K562 (cell line): ENCODE measurements at places on chromosomes 6 and 20. TPM values are rescaled to one million over a fixed set of nuclear protein-coding genes. Genes with fewer than 3 reads are reported as not detected.

PMEPA1 gene
- total RNA-seq = 0.16 and 0.20 TPM in 2 replicates

DNA sequence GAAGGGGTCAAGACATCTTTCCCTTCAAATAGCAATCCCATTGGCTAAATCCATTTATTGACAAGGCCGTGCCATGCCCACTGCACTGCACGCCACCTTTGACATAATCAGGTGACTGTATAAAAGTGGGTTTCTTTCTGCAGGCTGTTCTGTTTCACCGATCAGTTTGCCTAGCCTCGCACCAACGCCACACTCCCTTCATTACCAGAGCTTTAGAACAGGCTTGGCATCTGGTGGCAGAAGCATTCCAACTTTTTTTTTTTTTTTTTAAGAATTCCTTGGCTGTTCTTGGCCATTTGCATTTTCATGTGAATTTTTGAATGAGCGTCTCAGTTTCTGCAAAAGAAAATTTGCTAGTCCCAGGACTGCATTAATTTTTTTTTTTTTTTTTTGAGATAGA lies 78.1 kb downstream of the PPP1R3G start:
- no peak overlapping the region for H3K27ac ChIP-seq
- no peaks in the 10 kb centered on the region for H3K27me3 ChIP-seq
- peaks cover 5% of the 10 kb centered on the region; the same call in 1 of the 3 replicates for H3K4me1 ChIP-seq

SLC22A7 gene
- not detected in 2 replicates for total RNA-seq

DNA sequence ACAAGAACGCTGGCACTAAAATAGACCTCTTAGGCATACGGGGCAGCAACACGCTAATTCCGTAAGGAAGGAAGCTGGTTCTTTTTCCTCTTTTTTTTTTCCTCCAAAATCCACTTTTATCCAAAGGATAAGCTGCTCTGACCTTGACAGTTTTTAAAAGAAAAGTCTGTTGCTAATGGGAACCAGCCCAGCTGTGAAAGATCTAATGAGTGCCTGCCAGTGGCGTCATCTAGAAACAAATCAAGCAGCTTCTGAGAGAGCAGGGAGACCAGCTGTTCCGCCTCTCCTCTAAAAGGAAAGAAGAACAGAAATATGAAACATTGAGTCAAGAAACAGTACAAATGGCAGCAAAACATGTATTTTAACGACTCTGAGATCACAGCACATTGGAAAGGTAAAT lies 78.6 kb downstream of the FAXC start:
- no peak for DNase-seq
- H3K36me3 ChIP-seq = no peaks in the 10 kb centered on the region
- no peak overlapping the region for H3K4me3 ChIP-seq
- no peak overlapping the region for H3K27ac ChIP-seq
- no peaks in the 10 kb centered on the region for H3K27me3 ChIP-seq

DNA sequence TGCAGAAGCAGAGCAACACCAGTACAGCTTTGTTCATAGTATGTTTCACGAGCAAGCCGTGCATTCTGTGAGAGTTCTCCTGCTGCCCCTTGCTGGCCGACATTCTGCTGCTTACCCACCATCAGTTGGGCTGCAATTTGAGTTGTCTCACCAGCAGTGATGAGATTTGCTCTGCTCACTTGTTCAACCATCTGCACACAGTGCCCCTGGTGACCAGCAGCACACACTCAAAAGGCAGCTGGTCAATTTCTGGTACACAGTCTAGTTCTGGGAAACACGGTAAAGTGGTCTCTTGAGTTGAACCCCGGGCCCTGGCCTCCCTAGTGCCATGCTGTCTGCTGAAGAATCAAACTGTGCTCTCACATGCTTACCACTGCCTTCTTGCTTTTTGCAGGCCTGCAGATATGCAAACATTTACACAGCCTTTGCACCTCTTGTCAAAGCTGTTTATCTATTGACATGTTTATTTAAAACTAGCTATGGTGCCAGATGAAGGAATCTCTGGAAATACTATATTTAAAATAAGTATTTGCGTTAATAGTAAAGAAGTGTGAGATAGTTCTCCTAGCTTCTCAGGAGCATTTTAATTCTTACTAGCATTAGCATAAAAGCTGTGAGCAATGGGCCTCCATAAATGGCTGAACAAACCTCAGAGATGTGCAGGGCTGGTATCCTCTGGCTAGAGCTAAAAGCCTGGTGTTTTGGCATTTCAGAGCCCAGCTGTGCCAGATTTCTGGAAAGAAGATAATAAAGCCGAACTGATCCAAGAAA lies 234.3 kb downstream of the ARHGAP18 start:
- H3K27me3 ChIP-seq = peaks cover 5% of the 10 kb centered on the region
- no peak for DNase-seq
- no peaks in the 10 kb centered on the region for H3K36me3 ChIP-seq
- H3K4me3 ChIP-seq = no peak overlapping the region

- H3K4me3 ChIP-seq = peak overlapping the region; percentile 79
- H3K27me3 ChIP-seq = no peaks in the 10 kb centered on the region
- peak overlapping the region; percentile 85 for H3K27ac ChIP-seq
- peaks cover 24% of the 10 kb centered on the region; the same call in 2 of the 3 replicates for H3K4me1 ChIP-seq
- DNase-seq = peak; percentile 78
These were observed 600 bp upstream of the SYNJ2 start for GRCh38 chr6:157981132-157981394.

ULBP2 gene
- total RNA-seq = 0.78 and 1.2 TPM in 2 replicates

DNA sequence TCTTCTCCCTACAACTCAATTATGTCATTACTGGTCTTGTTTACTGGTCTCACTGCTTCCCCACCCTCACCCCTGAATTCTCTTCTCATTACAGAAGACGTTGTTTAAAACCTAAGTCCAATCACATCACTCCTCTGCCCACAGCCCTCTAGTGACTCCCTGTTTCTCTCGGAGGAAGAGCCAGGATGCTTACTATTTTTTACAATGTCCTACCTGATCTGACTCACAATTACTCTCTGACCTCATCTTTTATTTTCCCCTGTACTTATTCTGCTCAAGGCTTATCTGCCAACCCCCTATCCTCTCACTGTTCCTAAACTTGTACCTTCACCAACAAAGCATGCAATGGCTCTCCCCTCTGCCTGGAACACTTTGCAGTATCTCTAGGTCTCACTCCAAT lies 400.4 kb upstream of the PTCHD4 start:
- no peak overlapping the region for H3K27ac ChIP-seq
- no peaks in the 10 kb centered on the region for H3K36me3 ChIP-seq
- H3K4me3 ChIP-seq = no peak overlapping the region
- DNase-seq = no peak

- DNase-seq = no peak
- no peaks in the 10 kb centered on the region for H3K27me3 ChIP-seq
- H3K36me3 ChIP-seq = peaks cover 12% of the 10 kb centered on the region; the same call in 1 of the 3 replicates
- no peak overlapping the region for H3K4me3 ChIP-seq
These were observed 6.8 kb downstream of the TMX4 start for GRCh38 chr20:8012724-8013123.

DNA sequence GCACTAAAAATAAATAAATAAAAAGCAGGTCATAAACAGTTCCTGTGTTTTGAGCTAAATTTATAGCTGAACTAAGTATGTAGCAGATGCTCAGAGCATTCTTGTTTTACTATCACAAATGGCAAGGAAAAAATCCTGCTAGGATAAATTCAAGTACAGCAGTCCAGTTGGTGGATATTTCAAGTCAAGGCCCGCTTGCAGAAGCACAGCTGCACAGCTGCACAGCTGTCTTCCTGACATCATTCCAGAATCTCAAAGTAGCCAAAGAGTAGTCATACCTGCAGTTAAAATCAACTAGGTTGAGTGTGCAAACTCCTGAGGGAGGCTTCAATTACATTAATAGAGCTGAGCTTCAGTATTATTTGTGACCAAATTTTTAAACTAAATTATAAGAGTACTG lies 297.7 kb upstream of the MANEA start:
- no peak for DNase-seq
- H3K27me3 ChIP-seq = no peaks in the 10 kb centered on the region
- H3K27ac ChIP-seq = no peak overlapping the region
- H3K36me3 ChIP-seq = no peaks in the 10 kb centered on the region
- H3K4me3 ChIP-seq = no peak overlapping the region

- H3K4me3 ChIP-seq = no peak within 1 kb of the TSS
- no peaks in the 10 kb centered on the region for H3K27me3 ChIP-seq
- no peak within 1 kb of the TSS for H3K27ac ChIP-seq
These were observed at the start of gene HLA-DRB1 for GRCh38 chr6:32589596-32590449. Gene HLA-DRB1 (minus strand): TSS chr6:32589848. CDS start chr6:32589742, 106 bp downstream.

DNA sequence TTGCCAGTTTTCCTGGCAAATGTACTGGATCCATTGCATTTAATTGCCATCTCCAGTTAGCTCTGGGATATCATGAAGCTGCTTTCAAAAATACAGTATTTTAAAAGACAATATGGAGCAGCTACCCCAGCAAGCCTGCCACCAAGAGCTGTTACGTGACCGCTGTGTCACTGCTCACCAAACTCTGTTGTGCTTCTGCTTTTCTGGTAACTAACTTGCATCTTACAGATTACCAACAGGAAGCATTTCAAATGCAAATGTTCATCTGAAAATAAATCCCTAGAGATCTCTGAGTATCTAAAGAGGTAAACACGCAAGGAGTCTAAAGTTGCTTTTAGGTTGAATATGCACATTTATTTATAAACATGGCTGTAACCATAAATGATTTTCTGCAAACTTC lies 1008.3 kb downstream of the KIF16B start:
- no peak overlapping the region for H3K4me3 ChIP-seq
- no peak for DNase-seq
- no peak overlapping the region for H3K27ac ChIP-seq
- H3K36me3 ChIP-seq = no peaks in the 10 kb centered on the region

DNA sequence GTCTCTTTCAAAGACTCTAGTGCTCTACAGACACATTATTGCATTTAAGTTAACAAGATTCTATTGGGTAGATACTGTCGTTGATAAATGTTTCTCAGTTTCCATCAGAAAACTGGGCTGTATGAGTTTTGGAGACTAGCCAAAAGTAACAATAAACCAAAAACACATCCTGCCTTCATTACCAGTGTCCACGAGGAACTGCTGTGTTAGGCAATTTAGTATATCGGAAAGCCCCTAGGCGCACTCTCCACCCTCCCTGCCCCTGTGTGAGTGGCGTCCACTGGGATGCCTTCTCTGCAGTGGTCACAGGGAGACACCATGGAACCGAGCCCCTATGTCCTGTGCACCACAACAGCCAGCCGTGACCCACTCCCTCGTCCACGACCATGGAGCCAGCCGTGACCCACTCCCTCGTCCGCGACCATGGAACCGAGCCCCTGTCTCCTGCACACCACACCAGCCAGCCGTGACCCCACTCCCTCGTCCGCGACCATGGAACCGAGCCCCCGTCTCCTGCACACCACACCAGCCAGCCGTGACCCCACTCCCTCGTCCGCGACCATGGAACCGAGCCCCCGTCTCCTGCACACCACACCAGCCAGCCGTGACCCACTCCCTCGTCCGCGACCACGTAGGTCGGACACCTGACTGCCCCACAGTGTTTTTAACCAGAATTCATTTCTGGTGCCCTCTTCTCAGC lies 35.3 kb downstream of the DLL1 start:
- no peak overlapping the region for H3K4me3 ChIP-seq
- no peak overlapping the region for H3K27ac ChIP-seq
- peaks cover 8% of the 10 kb centered on the region for H3K4me1 ChIP-seq

WFDC5 gene
- not detected in 2 replicates for total RNA-seq

DNA sequence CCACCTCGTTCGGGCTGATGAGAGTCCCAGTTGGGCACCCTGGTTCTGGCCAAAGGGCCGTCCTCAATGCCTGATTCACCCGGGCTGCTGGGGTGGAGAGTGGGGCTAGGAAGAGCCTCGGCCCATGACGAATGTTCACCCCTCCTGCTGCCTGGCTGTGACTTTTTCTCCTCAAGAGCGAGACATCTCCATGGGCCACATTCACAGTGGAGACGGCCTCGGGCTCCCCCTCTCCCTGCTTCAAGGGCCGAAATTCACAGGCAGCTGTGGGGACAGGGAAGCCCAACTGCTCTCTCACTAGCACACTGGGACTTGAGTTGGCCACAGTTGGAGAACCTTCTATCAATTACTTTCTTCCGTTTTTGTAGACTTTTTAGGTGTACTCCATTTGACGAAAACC lies 138.0 kb downstream of the SYNDIG1 start:
- no peak overlapping the region for H3K4me3 ChIP-seq
- H3K27ac ChIP-seq = no peak overlapping the region
- no peak for DNase-seq

- H3K4me3 ChIP-seq = no peak overlapping the region
- no peak overlapping the region for H3K27ac ChIP-seq
- peaks cover 14% of the 10 kb centered on the region for H3K4me1 ChIP-seq
These were observed 8.5 kb upstream of the MRPS10 start for GRCh38 chr6:42226161-42226611.

DNA sequence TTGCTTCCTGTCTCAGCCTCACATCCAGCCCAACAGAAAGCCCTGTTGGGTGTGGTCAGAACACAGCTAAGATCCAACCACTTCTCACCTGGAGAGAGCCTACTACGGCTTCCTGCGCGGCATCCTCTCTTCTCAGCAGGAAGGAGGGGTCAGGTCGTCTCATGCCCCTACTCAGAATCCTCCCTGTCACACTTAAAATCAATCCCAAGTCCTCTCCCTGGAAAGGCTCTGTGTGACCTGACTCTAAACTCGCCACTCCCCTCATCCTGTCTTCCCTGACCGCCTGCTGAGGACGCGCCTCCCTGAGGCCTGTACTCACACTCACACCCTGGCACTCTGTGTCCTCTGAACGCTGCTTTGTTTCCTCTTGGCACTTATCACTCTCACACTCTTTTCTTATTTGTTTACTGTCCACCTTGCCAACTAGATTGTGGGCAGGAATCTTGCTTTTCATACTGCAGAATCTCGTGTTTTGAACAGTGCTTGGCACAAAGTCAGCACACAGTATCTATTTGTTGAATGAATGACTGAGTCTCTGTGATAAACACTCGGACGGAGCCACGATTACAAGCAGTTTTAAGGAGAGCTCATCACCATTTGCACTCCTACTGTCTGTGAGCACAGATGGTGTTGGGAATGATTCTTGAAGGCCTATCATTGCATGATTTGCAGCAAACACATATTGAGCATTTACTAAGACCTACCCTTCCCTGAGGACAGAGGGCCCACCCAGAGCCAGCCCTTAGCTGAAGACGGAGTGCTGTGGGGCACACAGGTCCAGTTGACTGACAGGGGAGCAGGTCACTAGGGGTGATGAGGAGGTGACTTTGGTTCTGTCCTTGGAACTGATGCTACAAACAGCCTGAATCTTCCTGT lies 18.7 kb downstream of the RAB5IF start:
- H3K27ac ChIP-seq = no peak overlapping the region
- no peak overlapping the region for H3K4me3 ChIP-seq

- H3K36me3 ChIP-seq = peaks cover 6% of the 10 kb centered on the region; the same call in 1 of the 3 replicates
- no peaks in the 10 kb centered on the region for H3K27me3 ChIP-seq
- peak within 1 kb of the TSS; percentile 55; the same call in 2 of the 3 replicates for H3K27ac ChIP-seq
- H3K4me3 ChIP-seq = peak within 1 kb of the TSS; percentile 40
- peaks cover 4% of the 10 kb centered on the region; the same call in 1 of the 3 replicates for H3K4me1 ChIP-seq
- DNase-seq = peak; percentile 65
These were observed at the start of gene KHDC1 for GRCh38 chr6:73262671-73263569. Gene KHDC1 (minus strand): TSS chr6:73263196. CDS start chr6:73242517, 20,679 bp downstream.

LZTS3 gene
- 2.4 and 2.9 TPM in 2 replicates for total RNA-seq

- DNase-seq = no peak
- no peak overlapping the region for H3K4me3 ChIP-seq
- H3K36me3 ChIP-seq = no peaks in the 10 kb centered on the region
These were observed 80.9 kb downstream of the SESN1 start for GRCh38 chr6:109013656-109014305.

LGSN gene
- not detected in 2 replicates for total RNA-seq

GRCh38 chr20:52103913-52104545 lies 87.5 kb downstream of the ZFP64 start:
- H3K4me1 ChIP-seq = peaks cover 14% of the 10 kb centered on the region
- DNase-seq = no peak
- no peaks in the 10 kb centered on the region for H3K36me3 ChIP-seq
- H3K27ac ChIP-seq = no peak overlapping the region
- no peak overlapping the region for H3K4me3 ChIP-seq

- no peak overlapping the region for H3K27ac ChIP-seq
- H3K4me1 ChIP-seq = no peaks in the 10 kb centered on the region
- DNase-seq = no peak
- H3K36me3 ChIP-seq = no peaks in the 10 kb centered on the region
These were observed 119.2 kb downstream of the SYCP2 start for GRCh38 chr20:59813948-59814839.
